ENCODE measurements at places on chromosomes 13 and 19.
A peak's percentile ranks its signal among the peaks of the same experiment; 100 is the strongest.

- H3K4me3 ChIP-seq, result no peak overlapping the region
- H3K27me3 ChIP-seq, result no peaks in the 10 kb centered on the region
- DNase-seq, result peak; percentile 83
- H3K4me1 ChIP-seq, result peaks cover 4% of the 10 kb centered on the region
Observed at GRCh38 chr19:35135389-35135909, 590 bp upstream of the LGI4 start.

GRCh38 chr19:1823539-1824251 is 11.6 kb upstream of the ATP8B3 start:
- H3K4me1 ChIP-seq, result no peaks in the 10 kb centered on the region
- no peak overlapping the region for H3K27ac ChIP-seq
- H3K27me3 ChIP-seq, result no peaks in the 10 kb centered on the region
- peaks cover 21% of the 10 kb centered on the region for H3K36me3 ChIP-seq

DNA sequence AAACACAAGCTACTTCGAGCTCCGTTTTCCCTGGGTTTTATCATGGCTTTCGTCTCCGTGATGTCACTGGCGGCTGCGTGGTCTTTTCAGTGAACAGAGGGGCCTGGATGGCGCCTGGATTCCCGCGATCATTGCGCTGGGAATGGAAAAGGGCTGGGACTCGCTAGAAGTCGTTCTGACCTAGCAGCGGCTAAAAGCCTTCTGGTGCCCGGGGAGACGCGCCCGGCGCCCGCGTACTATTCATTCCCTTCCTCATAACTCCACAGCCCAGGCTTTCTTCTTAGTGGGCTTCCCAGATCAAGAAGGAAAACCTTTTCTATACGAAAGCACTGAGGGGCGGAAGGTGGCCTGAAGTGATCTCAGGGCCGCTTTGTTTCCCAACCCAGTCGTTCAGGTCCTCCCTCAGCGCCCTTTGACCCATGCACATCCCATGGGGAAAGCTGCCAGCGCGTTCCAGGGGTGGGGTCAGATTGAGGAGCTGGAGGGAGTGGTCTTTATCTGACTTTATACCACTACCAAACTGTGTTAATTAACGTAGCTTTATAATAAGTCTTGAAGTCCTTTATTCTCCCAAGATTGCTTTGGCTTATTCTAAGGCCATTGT is 96.6 kb downstream of the ELF1 start:
- peaks cover 4% of the 10 kb centered on the region for H3K36me3 ChIP-seq
- H3K4me1 ChIP-seq, result peaks cover 20% of the 10 kb centered on the region
- H3K4me3 ChIP-seq, result peak overlapping the region; percentile 32
- H3K27ac ChIP-seq, result peak overlapping the region; percentile 76

DNA sequence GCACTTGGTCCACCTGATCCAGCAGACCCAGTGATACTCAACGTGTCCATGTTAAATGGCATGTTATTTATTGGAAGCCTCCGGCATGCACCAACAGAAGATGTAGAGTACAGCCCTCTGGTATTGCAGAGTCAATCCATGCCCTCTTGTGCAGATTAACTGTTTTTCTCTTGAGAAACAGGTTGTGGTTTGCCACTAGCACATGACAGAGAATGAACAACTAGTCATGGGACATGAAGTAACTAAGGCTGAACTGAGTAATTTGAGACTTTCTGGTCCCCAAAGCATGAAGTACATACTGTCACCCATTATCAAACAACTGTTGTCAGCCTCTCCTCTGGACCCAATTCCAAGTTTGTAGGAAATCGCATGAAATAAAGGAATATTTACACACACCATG is 3.2 kb downstream of the ZNF562 start:
- DNase-seq, result no peak
- H3K36me3 ChIP-seq, result peaks cover 81% of the 10 kb centered on the region
- peak overlapping the region; percentile 48 for H3K27ac ChIP-seq
- no peaks in the 10 kb centered on the region for H3K27me3 ChIP-seq

GRCh38 chr13:100300708-100301107 is 211.8 kb downstream of the PCCA start:
- no peaks in the 10 kb centered on the region for H3K27me3 ChIP-seq
- H3K36me3 ChIP-seq, result no peaks in the 10 kb centered on the region
- H3K4me3 ChIP-seq, result no peak overlapping the region
- no peak for DNase-seq
- H3K27ac ChIP-seq, result no peak overlapping the region

DNA sequence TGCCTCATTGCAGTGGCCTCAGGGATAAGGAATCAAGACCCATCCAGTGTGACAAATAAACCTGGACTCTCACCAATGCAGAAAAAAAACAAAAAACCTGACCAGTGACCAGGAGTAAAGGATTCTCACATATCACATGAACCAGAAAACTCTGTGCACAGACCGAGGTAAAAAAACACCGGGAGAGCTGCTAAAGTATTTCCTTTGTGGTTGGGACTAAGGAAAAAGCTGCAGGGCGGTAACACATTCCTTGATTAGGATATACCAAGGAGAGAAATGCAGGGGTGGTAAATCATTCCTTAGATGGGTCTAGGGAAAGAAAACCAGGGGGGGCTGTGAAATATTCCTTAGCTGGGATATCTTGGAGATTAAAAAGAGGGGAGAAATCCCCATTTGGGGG is 64.8 kb upstream of the ZNF85 start:
- no peak overlapping the region for H3K27ac ChIP-seq
- H3K27me3 ChIP-seq, result no peaks in the 10 kb centered on the region
- no peak for DNase-seq

- H3K4me1 ChIP-seq, result peaks cover 3% of the 10 kb centered on the region
- no peak overlapping the region for H3K4me3 ChIP-seq
- no peaks in the 10 kb centered on the region for H3K36me3 ChIP-seq
Observed at GRCh38 chr19:8642561-8642960, 12.1 kb downstream of the NFILZ start.

GRCh38 chr13:65613004-65613403 is 1617.1 kb downstream of the PCDH9 start:
- no peaks in the 10 kb centered on the region for H3K27me3 ChIP-seq
- H3K36me3 ChIP-seq, result no peaks in the 10 kb centered on the region
- no peak for DNase-seq
- H3K4me3 ChIP-seq, result no peak overlapping the region
- no peaks in the 10 kb centered on the region for H3K4me1 ChIP-seq
- H3K27ac ChIP-seq, result no peak overlapping the region

- peaks cover 18% of the 10 kb centered on the region for H3K27me3 ChIP-seq
- H3K4me3 ChIP-seq, result no peak overlapping the region
- no peak overlapping the region for H3K27ac ChIP-seq
- DNase-seq, result no peak
Observed at GRCh38 chr13:101455863-101456262, 3.4 kb downstream of the ITGBL1 start.

DNA sequence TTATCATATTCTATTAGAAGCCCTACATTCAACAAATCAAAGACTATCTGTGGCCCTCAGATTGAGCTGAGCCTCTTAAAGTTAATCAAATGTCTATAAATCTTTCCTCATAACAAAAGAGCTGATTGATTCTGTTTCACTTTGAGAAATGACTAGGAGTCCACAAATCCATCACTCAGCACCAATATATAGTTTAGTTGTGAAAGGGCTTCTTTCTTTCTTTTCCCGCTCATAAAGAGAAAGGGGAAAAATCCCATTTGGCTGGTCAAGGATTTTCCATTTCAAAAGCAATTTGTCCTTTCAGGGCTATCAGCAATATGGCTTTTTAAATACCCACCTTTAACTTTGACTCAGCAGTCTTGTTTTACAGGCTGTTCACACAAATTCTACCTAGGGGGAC is 408.5 kb upstream of the PCDH20 start:
- H3K27me3 ChIP-seq, result no peaks in the 10 kb centered on the region
- DNase-seq, result no peak
- H3K36me3 ChIP-seq, result no peaks in the 10 kb centered on the region
- no peak overlapping the region for H3K27ac ChIP-seq

DNA sequence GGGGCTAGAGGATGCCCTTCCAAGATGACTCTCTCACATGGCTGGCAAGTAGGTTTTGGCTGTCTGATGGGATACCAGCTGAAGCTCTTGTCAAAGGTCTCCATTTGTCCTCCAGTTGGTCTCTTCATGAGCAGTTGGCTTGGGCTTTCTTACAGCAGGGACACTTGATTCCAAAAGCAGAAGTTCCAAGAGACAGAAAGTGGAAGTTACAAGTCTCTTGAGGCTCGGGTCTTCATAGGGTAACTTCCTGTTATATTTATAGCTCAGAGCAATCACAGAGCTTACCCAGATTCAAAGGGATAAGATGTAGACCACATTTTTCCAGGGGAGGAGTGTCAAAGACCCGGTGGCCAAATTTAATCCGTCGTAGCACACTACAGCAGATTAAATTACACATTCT is 440.0 kb downstream of the RFC3 start:
- H3K27ac ChIP-seq, result no peak overlapping the region
- H3K4me3 ChIP-seq, result no peak overlapping the region
- no peak for DNase-seq
- no peaks in the 10 kb centered on the region for H3K4me1 ChIP-seq
- no peaks in the 10 kb centered on the region for H3K36me3 ChIP-seq

DNA sequence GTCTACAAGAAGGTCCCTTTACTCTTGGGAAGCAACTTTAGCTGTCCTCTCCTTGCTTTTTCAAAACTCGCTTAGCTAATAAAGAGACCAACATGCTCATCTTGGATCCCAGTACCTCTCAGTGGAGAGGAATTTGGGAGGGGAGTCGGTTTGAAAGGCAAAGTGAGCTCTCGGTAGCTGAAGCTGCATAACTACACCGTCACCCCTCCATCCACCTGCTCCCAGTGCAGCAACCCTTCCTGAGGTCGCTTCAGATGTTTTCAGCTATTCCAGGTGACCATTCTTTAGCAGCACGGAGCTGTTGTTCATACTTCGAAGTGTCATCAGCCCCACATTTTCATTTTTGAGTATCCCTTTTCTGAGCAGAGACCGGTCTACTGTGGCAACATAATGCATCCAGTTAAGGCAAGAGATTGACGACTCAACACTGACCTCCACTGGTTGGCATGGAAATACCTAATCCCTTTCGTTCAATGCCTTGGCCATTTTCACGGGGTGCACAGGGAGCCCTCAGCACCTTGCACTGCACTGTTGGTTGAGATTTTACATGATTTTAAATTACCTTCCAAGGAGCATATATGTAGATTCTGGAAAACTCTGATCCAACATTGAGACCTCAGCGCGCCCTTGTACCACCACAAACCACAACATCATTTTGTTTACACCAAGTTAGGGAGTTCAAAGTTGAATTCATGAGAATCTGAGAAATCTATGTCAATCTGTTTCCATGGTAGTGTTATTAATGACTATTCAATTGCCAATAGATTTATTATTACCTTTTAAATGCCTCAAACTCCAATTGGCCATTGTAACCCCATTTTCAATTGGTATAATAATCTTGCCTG is 42.2 kb downstream of the DLEU7 start:
- H3K27ac ChIP-seq, result no peak overlapping the region
- H3K4me3 ChIP-seq, result no peak overlapping the region
- peak; percentile 78 for DNase-seq
- H3K36me3 ChIP-seq, result peaks cover 3% of the 10 kb centered on the region

GRCh38 chr19:38149661-38150061 is 74.4 kb downstream of the DPF1 start:
- H3K27ac ChIP-seq, result no peak overlapping the region
- no peaks in the 10 kb centered on the region for H3K27me3 ChIP-seq
- H3K4me3 ChIP-seq, result no peak overlapping the region
- no peaks in the 10 kb centered on the region for H3K36me3 ChIP-seq
- no peaks in the 10 kb centered on the region for H3K4me1 ChIP-seq

GRCh38 chr19:5397804-5398692 is 57.2 kb upstream of the ZNRF4 start:
- H3K27ac ChIP-seq, result no peak overlapping the region
- H3K27me3 ChIP-seq, result peaks cover 44% of the 10 kb centered on the region
- no peak overlapping the region for H3K4me3 ChIP-seq
- no peak for DNase-seq
- H3K4me1 ChIP-seq, result no peaks in the 10 kb centered on the region
- no peaks in the 10 kb centered on the region for H3K36me3 ChIP-seq

GRCh38 chr19:21698215-21698614 is 69.2 kb downstream of the ZNF100 start:
- no peaks in the 10 kb centered on the region for H3K36me3 ChIP-seq
- no peak overlapping the region for H3K27ac ChIP-seq
- H3K27me3 ChIP-seq, result no peaks in the 10 kb centered on the region
- H3K4me3 ChIP-seq, result no peak overlapping the region

DNA sequence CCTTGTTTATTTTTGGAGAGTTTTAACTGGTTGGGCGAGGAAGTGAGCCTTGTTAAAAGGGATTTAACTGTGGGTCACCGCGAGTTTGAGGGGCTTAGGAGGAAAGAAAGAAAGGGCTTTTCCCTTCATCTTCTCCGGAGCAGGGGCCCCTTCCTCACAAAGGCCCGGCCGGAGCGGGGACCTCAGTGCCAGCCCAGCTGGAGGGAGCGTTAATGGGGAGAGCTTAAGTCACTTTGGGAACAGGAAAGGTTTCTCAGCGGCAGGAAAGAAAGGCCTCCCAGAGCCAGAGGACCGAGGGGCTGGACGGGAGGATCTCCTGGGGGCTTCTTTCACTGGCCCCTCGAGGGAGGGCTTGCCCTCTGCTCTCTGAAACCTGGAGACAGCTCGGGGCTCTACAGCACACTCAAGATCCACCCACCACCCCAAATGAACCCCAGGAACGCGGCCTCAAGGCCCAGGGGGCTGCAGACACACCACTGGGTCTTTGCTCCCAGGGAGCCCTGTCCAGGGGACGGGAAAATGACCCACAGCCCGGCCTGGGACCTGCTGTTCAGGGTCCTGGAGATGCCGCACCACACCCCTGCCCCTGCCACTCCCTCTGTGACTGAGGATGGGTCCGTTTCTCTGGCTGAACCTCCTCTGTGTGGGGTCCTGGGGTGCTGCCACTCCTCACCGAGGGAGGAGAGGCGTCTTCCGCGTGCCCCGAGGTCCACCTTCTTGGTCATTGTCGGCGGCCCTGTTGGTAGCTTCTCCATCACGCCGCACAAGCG is 128.3 kb downstream of the URI1 start:
- no peak overlapping the region for H3K27ac ChIP-seq
- no peaks in the 10 kb centered on the region for H3K36me3 ChIP-seq
- H3K27me3 ChIP-seq, result no peaks in the 10 kb centered on the region
- H3K4me1 ChIP-seq, result no peaks in the 10 kb centered on the region
- H3K4me3 ChIP-seq, result no peak overlapping the region
- no peak for DNase-seq

- peaks cover 5% of the 10 kb centered on the region for H3K4me1 ChIP-seq
- H3K4me3 ChIP-seq, result no peak overlapping the region
- H3K27me3 ChIP-seq, result peaks cover 2% of the 10 kb centered on the region
- DNase-seq, result no peak
Observed at GRCh38 chr13:80040981-80041317, 300.0 kb downstream of the SPRY2 start.

DNA sequence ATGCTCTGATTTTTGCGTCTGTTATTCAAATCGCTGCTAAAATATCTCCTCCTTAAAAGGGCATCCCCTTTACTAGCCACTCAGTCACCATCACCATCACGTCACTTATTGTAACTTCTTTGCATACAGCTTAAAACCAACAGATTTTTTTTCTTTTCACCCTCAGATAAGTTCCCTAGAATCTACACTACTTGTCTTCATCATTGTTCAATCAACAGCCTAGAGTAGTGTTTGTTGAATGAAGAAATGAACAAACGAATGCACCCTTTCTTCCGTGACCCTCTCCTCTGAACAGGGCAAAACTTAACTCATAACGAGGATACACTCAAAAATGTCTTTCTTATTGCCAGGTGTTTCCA is 1.1 kb upstream of the AKAP11 start:
- H3K4me3 ChIP-seq, result peak overlapping the region; percentile 99
- DNase-seq, result no peak
- no peaks in the 10 kb centered on the region for H3K27me3 ChIP-seq
- H3K4me1 ChIP-seq, result peaks cover 43% of the 10 kb centered on the region
- H3K27ac ChIP-seq, result peak overlapping the region; percentile 93
- H3K36me3 ChIP-seq, result peaks cover 25% of the 10 kb centered on the region

- H3K4me3 ChIP-seq, result no peak overlapping the region
- peaks cover 17% of the 10 kb centered on the region for H3K27me3 ChIP-seq
- no peak overlapping the region for H3K27ac ChIP-seq
Observed at GRCh38 chr13:93786846-93787489, 560.4 kb downstream of the GPC6 start.

Data from activated CD4-positive, alpha-beta T cell treated with anti-CD3 and anti-CD28 coated beads for 36 hours (primary cell).